Stimulated activated CD8-positive, alpha-beta memory T cell treated with anti-CD3 and anti-CD28 coated beads, Interleukin-4, amount 100 ng/mL, for 4 hours (primary cell): ENCODE measurements at places on chromosomes 6 and 20.

GRCh38 chr6:71599359-71599758 is 287.0 kb upstream of the RIMS1 start:
- no peak for DNase-seq

GRCh38 chr6:127775371-127775770 is 125.5 kb downstream of the THEMIS start:
- no peak for DNase-seq

- no peak for DNase-seq
Measured at GRCh38 chr6:36023996-36024795, at the start of gene SLC26A8. SLC26A8 (minus strand) TSS chr6:36024641; CDS start chr6:36019707, 4,934 bp downstream.

GRCh38 chr20:58647162-58647795 is 3.8 kb upstream of the STX16 start:
- no peak for DNase-seq

- no peak for DNase-seq
Measured at GRCh38 chr6:35471836-35472345, 3.7 kb downstream of the RPL10A start.

GRCh38 chr6:107692351-107692750 is 131.8 kb downstream of the SCML4 start:
- DNase-seq: no peak

DNA sequence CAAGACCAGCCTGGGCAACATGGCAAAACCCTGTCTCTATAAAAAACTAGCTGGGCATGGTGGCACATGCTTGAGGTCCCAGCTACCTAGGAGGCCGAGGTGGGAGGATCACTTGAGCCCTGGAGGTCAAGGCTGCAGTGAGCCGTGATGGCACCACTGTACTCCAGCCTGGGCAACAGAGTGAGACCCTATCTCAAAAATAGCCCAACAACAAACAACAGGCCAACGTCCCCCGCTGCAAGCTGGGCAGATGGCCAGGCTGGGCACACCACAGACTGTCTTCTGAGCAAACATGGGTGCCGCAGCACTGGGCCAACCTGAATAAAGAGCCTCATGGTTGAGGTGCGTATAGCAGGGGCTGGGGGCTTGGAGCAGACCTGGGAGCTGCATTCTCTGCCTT is 46.6 kb upstream of the SRF start:
- no peak for DNase-seq

GRCh38 chr6:9428421-9429172 is 986.3 kb downstream of the TFAP2A start:
- no peak for DNase-seq

DNA sequence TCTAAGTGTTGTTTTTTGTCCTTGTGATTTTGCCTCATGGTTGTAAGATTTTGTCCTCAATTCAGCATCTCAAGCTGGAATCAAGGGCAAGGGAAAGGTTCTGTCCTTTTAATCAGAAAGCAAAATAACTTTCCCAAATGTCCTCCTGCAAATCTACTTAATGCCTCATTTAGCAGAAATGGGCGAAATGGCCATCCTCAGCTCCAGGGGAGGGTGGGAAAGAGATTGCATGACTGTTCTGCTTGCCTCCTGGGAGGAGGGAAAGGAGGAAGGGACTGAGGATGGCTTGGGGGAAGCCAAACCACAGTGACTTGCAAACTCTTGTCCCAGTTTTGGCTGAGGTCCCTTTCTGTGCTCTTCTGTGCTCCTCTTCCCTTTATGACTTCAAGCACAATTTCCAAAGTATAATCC is 43.4 kb downstream of the TNFAIP3 start:
- no peak for DNase-seq

GRCh38 chr6:135540207-135540840 is 42.8 kb upstream of the AHI1 start:
- DNase-seq: no peak

DNA sequence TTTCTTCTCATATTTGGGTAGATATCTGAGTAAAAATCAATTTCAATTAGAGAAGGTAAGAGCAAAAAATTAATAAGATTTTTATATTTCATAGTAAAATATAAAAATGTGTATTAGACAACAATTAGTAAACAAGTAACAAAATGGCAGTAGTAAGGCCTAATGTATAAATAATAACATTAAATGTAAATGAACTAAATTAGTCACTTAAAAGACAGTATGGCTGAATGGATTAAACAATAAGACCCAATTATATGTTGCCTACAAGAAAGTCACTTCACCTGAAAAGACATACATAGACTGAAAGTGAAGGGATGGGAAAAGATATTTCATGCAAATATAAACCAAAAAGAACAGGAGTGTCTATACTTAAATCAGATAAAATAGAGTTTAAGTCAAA is 147.6 kb downstream of the TRMT11 start:
- no peak for DNase-seq
